ENCODE measurements at places on chromosomes 3 and 15.

GRCh38 chr3:70988111-70988510, 595.4 kb downstream of the FOXP1 start:
- DNase-seq, result no peak

DNA sequence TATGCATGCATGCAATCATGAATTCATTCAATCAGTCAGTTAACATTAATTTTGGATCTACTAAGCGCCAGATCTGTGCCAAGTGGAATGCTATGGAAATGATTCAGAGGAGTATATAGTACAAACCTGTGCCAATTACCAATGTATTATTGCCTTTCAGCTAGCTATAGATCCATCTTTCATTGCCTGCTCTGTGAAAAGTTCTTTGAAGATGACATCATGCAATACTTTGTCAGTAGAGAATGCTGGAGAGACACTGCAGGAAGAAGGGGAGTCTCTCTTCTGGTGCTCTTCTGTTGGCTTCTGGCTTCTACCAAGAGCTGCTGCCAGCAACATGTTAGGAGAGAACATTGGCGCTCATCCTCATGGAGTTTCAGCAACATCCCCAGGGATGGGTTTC, 81.0 kb upstream of the LMCD1 start:
- no peak for DNase-seq

- no peak for DNase-seq
Measured at GRCh38 chr3:62622553-62623174, 249.3 kb upstream of the FEZF2 start.

DNA sequence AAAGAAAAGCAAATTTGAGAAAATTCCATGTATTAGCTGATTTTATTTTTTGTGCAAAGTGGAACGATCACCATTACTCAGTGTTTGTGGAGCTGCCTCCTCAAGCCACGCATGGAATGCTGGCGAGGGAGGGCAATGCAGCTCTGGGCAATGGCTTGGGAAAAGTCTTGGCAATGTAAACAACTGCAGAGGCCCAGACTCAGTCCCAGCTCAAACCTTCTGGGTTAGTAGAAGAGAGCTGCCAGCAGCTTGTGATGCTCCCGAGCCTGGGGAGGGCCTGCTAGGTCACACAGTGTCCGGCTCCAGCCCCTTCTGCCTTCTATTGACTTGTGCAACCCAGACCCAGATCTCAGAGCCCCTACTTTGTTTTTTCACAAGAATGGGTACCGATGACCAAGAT, 4.3 kb downstream of the EPHB1 start:
- no peak for DNase-seq

- DNase-seq, result no peak
Measured at GRCh38 chr3:48756640-48757039, 39.6 kb upstream of the IP6K2 start.

Data from stimulated activated CD8-positive, alpha-beta memory T cell treated with anti-CD3 and anti-CD28 coated beads, Interleukin-2, amount 100 ng/mL, for 1 hour (primary cell).